Fibroblast of skin of left quadriceps (primary cell): ENCODE measurements at places on chromosomes 2 and 18.

DNA sequence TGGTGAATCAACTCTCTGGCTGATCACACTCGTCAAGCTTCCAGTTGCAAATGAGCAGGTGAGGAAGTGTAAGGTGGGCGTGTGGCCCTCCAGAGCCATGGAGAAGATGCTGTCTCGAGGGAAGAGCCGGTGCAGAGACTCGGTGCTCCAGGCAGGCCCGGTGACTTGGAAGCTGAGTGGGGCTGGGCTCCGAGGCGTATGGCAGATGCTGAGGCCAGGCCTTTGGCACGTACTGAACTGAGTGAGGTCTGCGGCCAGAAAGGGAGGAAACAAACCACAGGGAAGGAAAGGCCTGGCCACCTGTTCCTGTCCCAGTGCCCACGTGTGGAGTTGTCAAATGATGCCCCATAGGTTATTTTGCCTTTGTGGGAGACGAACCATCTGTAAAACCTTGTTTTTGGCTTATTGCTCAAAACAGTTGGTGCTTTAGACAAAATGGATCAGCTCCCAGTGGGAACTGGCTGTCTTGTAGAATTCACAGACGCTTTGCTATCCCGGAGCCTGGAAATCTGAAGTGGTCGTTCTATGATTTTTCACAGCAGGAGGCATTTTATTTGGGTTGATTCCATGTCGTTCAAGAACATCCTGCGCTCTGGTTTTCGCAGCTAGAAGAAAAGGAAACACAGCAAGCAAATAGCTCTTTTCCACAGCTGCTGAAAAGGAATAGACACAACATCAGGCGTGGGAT lies 117.5 kb upstream of the TMEM18 start:
- DNase-seq, result no peak

DNA sequence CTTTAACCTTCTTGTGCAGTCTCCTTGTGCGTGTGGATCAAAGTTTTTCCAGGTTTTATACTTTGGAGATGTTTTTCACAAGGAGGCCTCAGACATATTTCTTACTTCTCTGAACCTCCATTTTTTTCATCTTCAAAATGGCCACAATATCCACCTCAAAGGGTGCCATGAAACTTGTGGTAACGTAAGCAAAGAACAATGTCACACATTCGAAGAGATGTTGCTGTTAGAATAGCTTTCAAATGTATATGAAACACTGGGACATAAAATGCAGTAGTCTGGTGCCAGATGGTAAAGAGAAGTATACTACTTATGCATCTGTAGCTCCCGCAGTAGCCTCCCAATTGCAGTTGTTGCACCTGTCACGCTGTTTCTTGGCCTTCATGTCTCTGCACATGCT lies 2.6 kb upstream of the KRCC1 start:
- no peak for DNase-seq

DNA sequence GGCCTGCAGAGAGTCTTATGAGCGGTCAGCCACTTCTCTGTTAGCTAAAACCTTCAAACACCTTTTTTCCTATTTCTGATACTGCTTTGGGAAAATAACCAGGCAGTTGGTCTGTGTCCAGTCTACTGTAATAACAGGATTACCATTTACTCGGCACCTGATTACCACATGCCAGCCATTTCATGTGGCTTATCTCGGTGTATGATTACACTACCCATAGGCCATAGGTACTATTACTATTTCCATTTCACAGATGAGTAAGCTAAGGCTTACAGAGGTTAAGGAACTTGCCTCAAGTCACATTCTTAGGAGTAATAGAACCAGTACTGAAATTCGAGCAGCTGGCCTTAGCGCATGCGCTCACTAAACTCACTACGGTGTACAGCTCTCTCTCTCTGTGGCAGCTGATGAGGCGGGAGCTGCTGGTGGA lies 147.2 kb upstream of the L3MBTL4 start:
- no peak for DNase-seq

- no peak for DNase-seq
Observed at GRCh38 chr18:32310101-32310500, 120.3 kb downstream of the MEP1B start.

- DNase-seq, result no peak
Observed at GRCh38 chr2:42713920-42714319, 50.0 kb downstream of the OXER1 start.
